ENCODE measurements at places on chromosomes 5 and 9.
A peak's percentile ranks its signal among the peaks of the same experiment; 100 is the strongest.

DNA sequence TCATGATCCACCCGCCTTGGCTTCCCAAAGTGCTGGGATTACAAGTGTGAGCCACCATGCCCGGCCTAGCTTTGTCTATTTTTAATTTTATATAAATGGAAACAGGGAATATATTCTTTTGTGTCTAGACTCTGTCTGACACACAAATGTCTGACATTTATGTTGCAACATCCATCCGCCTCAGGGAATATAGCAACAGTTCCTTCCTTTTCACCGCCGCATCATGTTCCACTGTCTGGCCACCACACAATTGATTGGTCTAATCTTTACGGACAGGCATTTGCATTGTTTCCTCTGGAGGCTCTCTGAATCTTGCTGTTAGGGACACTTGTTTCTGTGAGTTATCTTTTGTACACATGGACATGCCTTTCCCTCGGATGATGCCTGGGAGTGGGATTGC, 20.1 kb upstream of the TBC1D9B start:
- no peak for DNase-seq

GRCh38 chr9:136648751-136649150, 14.0 kb upstream of the EGFL7 start:
- DNase-seq = no peak

DNA sequence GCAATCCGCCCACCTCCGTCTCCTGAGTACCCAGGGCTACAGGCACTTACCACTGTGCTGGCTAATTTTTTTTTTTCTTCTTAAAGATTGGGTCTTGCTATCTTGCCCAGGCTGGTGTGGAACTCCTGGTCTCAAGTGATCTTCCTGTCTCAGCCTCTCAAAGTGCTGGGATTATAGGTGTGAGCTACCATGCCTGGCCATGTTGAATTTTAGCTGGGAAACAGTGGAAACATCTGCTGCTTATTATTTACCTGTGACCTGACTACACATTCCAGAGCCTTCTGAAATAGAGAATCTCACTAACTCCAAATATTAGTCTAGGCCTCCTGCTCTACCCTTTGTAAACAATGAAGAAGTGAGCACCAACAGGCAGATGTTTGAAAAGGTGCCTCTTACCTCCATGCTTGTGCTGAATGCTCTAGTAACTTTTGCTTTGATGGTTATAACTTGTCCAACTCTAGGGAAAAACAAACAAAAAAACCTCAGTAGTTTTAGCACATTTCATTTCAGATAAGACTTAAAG, 22.5 kb downstream of the ACOT12 start:
- DNase-seq = no peak

DNA sequence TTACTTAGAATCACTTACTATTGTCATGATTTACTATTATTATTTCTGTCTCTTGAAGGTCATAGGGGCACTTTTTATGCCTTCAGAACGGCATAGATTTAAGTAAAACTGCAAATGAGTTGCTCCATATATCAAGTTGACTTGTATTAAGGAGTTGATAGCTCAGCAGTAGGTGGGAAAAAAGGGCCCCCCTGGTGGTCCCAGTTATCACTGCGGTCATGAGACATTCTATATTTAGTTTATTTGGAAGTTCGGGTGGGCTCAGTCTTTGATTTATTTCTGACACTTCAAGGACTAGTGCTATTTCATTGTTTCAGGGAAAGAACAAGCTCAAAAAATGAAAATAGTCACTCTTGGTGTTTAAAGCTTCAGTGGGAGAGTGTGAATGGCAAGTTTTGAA, 159.3 kb downstream of the SLC24A2 start:
- DNase-seq = no peak

DNA sequence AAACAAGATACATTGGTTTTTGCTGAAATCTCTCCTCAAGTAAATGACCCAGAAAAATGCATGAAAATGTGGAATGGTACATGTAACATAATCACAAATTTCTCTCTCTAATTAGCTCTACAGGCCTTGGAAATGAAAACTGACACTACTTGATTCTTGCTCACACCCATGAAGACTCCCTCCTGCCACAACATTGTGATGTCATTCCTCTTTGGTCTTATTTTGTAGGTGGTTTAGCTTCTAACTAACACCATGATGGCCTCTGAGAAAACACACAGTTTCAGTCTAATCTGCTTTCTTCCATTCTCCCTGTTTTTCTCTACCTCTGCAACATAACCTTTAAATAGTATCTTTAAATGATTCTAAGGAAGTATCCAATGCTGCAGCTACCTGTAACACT, 78.6 kb upstream of the FAM174A start:
- DNase-seq = no peak

DNA sequence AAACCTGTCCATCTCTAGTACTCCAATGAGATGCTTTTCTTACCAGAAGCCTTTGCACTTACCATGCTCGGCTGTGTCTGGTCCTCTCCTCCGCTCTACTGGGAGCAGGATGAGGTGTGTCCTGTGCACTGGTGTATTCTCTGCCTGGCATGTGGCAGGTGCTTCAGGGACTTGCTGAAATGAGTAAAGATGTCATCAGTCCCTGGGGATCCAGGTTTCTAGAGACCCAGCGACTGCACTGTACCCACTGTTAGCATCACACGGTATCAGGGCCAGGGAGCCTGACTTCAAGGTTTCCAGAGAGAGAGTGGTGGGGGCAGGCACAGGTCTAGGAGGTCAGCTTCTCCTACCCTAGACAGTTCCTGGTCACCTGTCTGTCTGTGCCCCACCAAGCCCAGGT, 10.5 kb downstream of the PTTG1 start:
- DNase-seq = no peak

GRCh38 chr9:103798620-103799019, 295.5 kb upstream of the SMC2 start:
- no peak for DNase-seq

DNA sequence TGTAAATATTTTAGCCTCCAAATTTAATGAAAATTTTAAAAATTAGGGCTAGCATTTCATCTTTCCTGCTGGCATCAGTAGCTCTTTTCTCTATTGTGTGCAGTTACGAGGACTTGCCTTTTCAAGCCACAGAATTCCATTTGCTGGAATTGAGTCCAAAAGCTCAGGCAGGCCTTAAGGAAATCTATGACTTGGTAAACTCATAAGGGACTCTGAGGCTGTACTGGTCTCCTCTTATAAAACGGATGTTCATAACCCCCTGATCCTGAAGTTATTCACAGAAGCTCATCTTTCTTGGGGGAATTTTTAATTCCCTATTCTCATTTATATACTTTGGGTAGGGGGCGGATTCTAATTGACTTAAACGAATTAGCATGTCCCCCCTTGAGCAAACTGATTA, 23.4 kb downstream of the ANKRA2 start:
- DNase-seq = no peak

- no peak for DNase-seq
Observed at GRCh38 chr5:60387051-60387440, 312.9 kb downstream of the DEPDC1B start.

DNA sequence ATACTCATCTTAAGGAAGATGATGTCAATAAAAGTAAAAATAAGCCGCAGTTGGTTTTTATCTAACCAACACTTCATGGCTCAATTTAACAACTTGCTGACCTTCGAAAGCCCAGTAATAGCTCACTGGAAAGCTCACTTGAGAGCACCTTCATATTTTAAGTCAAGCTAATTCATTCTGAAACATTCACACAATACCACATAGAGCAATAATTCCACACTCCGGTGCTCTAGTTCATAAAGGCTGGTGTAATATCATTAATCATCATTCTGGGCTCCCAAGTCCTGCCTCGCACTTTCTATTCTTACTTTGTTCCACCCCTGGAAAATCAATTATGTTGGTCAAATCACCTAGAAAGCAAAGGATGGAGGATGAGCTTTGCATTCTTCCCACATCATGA, 74.4 kb downstream of the ELAVL2 start:
- no peak for DNase-seq

DNA sequence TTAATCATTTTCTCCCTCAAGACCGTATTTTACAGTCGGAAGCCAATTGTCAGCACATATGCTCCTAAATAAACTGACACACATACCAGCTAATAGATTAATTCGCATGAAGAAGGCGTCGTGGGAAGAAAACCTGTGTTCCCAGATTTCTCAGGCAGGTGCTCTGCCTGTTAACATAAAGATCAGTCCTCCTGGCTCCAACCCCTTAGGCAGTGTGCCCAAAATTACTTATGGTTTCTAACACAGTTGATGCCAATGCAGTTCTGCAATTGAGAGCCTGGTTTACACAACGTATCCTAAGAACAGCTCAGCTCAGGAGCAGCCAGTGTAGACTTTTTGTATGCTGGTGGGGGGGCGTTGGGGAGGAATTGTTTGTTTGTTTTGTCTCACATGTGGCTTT, 208.3 kb downstream of the ENC1 start:
- DNase-seq = no peak

- DNase-seq = no peak
Observed at GRCh38 chr9:81137976-81138568, 551.3 kb downstream of the TLE1 start.

DNA sequence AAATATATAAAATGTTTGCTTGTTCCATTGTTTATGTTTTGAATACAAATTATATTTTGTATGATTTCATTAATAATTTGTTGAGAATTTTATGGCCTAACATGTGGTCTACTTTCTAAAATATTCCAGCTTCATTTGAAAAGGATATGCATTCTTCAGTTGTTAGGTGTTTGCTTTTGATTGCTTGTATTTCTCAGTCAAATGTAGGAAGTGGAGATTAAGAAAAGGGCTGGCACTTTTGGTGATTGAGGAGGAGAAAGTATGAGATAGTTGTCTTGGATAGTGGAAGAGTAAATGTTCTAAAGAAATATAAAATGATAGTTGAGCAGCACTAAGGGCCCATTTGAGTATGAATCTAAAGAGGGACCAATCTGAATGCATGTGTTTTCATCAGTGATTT, 23.1 kb downstream of the JAK2 start:
- DNase-seq = no peak

GRCh38 chr5:131423056-131423455, 159.2 kb downstream of the CDC42SE2 start:
- no peak for DNase-seq

GRCh38 chr5:162434281-162434680, 366.7 kb downstream of the GABRG2 start:
- no peak for DNase-seq

GRCh38 chr5:61610678-61611024, 278.6 kb downstream of the ZSWIM6 start:
- DNase-seq = no peak

DNA sequence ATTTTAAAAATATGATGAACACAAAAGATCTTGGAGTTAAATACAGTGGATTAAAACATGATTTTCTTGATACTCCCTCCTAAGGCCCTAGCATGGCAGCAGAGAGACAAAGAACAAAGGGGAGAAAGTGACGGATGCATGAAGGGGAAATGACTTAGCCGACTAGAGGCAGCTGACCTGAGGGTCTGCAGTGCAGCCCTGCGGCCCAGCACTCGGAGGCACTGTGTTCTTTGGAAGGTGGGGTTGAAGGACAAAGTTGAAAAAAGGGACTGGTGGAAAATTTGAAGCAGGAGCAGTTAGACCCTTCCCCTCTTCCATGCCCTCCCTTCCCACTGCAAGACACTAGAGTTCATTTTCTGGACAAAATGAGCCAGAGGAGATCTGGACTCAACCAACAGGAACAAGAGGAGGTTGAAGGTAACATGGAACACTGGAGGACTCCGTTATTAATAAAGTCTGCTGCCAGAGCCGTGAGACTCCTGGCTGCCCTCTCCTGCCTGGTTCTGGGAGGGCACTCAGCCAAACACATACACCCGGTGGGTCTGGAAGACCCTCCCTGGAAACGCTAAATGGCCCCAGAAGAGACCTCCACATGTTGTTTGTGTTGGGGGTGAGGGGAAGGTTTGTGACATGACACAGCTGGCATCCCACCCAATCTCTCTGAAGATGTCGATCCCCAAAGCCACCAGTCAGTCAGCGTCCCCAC, 98.1 kb downstream of the JMY start:
- DNase-seq = no peak

GRCh38 chr5:77444356-77444755, 47.8 kb downstream of the WDR41 start:
- DNase-seq = no peak

DNA sequence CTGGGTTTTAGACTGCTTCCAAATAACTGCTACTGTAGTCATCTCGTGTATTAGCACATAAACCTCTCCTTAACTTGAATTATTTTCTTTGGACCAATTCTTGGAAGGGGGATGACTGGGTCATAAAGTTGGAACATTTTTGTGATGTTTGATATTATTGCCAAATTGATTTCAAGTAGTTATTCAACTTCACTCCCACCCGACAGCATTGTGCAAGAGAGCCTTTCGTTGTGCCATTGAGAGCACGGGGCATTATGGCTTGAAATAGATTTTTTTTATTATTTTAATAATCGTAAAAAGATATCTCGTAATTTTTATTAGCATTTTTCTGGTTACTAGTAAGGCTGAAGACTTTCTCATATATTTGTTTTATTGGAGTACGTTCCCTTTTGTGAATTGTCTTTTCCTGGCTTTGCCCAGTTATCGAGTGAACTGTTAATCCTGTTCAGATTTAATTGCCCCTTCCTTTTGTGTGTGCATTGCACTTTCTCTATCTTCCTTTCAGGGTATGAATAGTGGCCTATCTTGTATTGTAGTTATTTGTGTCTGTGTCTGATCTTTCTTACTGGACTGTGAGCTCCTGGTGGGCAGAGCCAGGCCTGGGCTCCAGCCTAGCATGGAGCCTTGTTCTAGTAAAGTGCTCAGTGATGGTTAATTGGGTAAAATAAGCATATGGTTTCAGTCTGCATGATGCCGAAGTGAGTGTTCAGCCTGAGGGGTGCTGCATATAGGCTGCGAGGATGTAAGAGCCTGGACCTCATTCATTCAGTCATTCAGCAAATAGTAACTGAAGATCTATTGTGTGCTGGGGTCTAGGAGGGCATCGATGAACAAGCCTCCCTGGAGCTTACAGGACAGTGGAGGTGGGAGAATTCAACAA, 93.5 kb upstream of the SHB start:
- no peak for DNase-seq

DNA sequence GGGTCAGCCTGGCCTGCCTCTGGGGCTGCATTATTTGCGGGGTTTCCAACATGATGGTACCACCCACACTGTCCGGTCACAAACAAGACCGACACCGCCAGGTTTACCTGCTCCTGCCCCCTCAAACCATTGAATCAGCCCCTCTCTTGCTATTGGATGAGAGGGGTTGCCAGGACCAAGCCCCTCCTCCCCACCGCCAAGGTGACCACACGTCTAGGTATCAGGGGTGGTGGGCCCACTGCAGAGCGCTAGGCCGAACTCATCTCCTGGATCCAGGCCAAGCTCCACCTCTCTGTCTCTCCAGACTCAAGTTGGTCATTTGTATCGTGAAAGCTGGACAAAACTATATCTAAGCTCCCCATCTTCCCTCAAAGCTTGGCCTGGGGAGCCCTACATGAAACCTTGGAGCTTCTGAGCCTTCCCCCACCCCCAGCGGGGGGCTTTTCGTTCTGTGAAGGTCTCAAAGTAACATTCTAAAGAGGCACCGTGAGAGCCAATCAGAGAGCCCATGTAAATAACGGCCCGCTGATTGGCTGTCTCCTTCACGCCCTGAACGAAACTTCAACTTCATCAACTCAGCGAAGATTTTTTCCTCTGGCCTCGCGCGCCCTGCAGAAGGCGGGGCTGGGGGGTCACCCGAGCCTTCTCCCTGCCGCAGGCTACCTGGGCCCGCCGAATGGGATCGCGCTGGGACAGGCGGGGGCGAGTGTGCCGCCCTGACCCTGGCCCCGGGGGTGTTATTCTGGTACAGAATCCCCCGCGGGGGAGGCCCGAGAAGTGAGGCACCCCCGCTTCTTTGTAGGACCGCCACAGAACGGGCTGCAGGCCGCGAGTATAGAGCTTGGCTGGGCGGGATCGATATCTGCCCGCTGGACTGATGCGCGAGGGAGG, 49.6 kb upstream of the PSD2 start:
- peak; percentile 87 for DNase-seq

Data from posterior cingulate gyrus (tissue), 11 donors.